ENCODE measurements at places on chromosomes 6 and 20.
A peak's percentile ranks its signal among the peaks of the same experiment; 100 is the strongest.

DNA sequence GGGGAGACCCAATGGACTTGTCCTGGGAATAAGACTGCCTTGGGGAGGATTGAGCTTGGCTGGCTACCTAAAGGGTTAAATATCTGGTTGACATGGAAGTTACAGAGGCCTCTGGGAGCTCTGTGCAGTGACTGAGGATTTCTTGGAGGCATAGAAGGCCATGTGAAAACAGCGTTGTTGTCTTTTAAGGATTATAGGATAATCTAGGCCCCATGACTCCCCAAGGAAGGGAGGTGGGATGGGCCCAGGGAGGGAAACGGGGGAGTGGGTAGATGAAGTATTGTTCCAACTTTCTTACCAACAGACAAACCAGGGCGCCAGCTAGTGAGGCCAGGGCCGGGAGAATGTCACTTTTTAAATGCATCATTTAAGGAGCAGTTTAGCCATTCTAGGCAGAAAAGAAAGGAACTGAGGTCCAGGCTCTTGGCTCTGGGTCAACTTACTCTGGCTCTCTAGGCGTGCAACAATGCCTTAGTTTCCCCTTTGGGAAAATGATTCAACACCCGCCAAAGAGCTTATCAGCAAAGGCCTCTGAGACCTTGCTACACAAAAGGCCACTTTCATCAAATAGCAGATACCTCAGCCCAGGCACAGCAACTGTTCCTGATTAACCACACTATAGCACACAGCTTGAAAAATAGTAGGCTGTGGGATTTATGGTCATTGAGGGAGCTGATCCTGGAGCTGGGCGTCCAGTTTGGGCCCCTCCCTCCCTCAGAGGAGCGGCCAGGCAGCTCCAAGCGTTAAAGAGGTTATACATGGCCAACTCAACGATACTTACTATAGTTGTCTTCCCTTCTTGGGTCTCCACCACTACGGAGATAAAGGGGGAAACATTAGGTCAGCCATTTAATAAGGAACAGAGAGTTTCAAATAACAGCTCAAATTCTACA is 7.0 kb downstream of the MRPS18A start:
- peak; percentile 51 for DNase-seq

GRCh38 chr6:150813319-150813992 is 52.0 kb upstream of the MTHFD1L start:
- DNase-seq: peak; percentile 34

- no peak for DNase-seq
Measured at GRCh38 chr20:42110301-42110700, 492.1 kb upstream of the CHD6 start.

- no peak for DNase-seq
Measured at GRCh38 chr6:157077251-157077650, 246.1 kb downstream of the TMEM242 start.

DNA sequence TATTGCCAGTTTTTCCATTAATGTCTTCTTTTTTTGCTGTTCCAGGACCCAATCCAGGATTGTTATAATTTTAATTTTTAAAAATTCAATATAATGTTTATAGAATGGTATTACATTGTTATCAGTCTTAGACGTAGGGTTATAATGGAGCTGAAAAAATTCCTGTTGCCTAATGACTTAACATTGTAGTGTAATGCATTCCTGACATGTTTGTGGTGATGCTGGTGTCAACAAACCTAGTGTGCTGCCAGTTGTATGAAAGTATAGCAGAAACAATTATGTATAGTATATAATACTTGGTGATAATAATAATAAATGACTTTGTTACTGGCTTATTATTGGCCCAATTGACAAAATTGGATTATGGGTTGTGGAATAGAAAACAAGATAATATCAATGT is 30.4 kb downstream of the KIZ start:
- DNase-seq: no peak

GRCh38 chr20:21523281-21523868 is 9.5 kb upstream of the NKX2-2 start:
- DNase-seq: no peak

GRCh38 chr6:36478051-36478526 is 35.3 kb downstream of the KCTD20 start:
- DNase-seq: no peak

DNA sequence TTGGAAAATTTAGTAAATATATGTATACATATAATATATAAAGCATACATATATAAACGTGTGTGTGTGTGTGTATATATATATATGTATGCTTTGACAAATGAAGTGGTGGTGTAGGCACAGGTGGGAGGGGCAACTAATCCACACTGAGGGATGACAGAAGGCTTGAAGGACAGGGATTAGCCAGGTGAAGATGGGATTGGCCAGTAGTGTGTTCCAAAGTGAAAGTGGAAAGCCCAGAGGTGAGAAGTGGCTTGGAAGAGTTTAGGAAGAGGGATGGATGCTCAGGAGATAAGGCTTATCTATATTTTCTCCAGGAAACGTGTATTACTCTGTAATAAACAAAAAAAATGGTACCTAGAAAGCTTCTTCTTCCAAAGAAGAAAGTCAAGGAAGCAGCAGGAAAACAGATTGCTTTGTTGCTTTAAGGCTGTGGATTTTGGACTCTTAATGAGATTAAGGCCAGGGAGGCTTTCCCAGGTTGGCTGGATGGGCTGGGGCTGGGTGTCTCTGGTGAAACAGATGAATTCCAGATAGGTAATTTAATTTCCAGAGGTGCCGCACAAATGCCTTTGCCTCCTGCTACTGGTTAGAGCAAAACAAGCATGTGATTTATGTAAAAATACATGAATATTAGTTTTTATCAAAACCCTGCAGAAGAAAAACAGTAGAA is 63.9 kb downstream of the JARID2 start:
- no peak for DNase-seq

Measured in femur (tissue), 1 donor.